ENCODE measurements at places on chromosomes 2 and 18.

GRCh38 chr2:168633200-168633599 lies 169.2 kb upstream of the NOSTRIN start:
- DNase-seq, result peak; percentile 59

DNA sequence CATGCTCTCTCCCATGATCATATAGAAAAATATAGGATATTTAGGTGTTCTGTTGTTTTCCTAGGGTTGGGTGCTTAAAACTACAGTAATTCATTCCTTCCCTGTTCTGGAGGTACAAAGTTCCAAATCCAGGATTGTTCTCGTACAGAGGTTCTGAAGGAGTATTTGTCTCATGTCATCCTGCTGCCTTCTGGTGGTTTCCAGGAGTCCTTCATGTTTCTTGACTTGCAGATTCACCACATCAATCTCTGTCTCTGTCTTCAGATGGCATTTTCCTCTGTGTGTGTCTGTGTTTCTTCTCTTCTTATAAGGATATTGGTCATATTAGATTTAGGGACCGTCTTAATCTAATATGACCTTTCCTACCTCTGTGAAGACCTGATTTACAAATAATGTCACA lies 397.9 kb downstream of the NYAP2 start:
- DNase-seq, result no peak

GRCh38 chr2:43186679-43187374 lies 39.6 kb downstream of the ZFP36L2 start:
- DNase-seq, result no peak

DNA sequence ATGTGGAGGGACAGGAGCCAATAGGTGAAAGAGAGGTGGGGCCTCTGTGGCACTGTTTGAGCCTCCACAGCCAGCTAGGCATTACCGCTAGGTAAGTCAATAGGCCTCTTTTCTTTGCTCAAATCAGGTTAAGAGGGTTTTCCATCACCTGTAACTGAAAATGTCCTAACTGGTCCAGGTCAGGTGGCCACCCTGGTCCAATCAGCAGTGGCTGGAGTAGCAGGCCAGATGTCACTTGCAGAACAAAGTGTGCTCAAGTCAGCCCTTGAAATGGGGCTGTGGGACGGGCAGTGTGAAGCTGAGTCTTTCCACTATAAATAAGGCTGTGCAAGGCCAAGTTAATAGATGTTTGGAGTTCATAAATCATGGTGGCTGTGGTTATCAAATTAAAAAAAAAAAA lies 20.9 kb downstream of the FBXO36 start:
- no peak for DNase-seq

DNA sequence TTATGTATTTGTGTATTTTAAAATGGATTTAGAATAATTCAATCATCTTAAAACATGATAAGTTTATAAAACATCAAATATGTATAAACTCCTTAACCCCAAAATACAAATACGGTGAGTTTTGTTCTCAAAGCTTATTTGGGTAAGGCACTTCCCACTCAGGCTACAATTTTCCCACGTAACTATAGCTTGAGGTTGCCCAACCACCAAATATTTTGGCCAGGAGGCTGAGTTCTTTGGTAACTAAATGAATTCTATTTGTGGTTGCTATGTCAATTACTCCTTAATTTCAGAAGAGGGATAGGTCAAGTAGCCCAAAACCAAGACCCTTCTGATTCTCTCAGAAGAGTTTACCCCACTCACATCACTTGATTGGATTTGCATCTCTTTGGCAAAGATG lies 70.4 kb downstream of the MYL12B start:
- DNase-seq, result no peak

DNA sequence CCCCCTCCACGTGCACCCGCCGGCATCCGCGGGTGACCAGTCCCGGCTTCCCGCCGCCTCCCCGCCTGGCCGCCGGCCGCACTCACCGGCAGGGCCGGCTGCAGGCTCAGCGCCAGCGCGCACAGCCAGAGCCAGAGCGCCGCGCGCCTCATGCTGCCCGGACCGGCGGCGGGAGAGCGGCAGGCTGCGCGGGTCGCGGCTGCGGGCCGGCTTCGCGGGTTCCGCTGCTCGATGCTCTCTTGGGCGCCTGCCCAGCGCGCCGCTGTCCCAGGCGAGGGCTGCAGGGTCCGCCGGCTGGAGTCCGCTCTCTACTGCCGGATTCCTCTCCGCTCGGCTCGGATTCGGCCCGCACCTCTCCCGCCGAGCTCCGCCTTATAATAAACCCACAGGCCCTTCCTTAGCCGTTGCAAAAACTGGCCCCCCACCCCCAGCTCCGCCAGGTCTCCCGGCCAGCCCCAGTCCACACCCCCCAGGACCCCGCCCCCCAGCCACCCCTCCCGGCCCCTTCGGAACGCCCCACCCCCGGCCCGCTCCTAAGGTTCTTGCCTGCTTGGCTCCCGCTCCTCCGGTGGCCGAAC lies at the start of gene SDC1:
SDC1 (minus strand) TSS at position 415 of the 578 bp plus-strand sequence; CDS start at position 152, 263 bp downstream.
- DNase-seq, result peak; percentile 58

DNA sequence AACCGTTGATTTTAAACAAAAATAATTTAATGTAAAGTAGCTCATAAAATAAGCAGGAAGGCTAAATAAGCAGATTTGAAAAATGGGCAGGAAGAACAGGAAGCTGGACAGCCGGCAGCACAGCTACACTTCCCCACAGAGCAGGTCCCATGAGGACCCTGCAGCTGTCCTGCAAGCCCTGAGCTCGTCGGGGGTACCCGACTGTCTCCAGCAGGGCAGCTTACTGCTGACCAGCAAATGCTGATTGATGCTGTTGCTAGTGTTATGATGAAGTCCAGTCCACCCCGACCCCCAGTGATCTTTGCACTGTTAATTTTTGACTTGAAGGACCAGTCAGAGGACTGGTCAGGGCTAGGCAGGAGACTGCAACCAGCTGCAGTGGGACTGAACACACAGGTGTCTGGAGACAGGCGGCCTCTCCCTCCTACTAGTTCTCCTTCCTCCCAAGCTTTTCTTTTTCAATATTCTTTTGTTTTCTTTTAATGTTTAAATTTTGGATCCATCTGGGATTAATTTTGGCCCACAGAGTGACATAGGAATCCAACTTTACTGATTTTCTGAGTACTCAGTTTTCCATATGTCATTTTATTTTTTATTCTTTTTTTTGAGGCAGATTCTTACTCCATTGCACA lies 27.7 kb downstream of the POLE4 start:
- no peak for DNase-seq

- DNase-seq, result no peak
These were observed 65.0 kb downstream of the UGGT1 start for GRCh38 chr2:128155970-128156369.

DNA sequence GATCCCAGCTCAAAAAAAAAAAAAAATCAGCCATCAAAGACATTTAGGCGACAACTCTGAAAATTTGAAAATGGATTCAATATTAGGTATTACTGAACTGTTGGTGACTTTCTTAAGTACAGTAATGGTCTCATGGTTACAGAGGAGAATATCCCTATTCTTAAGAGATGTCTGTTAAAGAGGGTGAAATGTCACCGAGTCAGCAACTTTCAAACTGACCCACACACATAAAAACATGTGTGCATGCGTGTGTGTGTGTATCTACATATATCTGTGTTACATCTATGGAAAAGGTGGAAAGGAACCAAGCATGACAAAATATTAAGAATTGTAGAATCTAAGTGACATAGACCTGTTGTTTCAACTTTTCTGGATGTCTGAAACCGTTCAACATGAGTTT lies 41.6 kb upstream of the GLI2 start:
- no peak for DNase-seq

GRCh38 chr2:234259440-234259839 lies 208.9 kb downstream of the SPP2 start:
- no peak for DNase-seq

- no peak for DNase-seq
These were observed 86.0 kb upstream of the ATG16L1 start for GRCh38 chr2:233165543-233165894.

DNA sequence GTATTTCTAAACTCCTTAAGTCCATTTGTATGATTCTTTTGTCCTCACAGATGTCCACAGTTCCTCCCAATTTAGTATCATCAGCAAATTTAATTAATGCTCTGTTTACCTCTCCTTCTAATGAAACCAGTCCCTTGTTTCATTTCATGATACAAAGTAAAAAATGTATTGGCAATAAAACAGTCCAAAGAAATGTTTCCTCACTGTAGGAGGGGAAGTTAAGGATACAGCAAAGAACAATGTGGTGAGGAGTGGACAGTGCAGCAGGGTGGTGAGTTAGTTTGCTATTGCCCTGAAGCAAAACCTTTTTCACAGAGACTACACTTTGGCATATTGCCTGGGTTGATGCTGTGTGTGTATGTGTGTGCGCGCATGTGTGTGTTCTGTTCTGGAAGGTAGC lies 401.5 kb downstream of the ARHGAP15 start:
- DNase-seq, result no peak

GRCh38 chr2:60508339-60508917 lies 45.0 kb downstream of the BCL11A start:
- no peak for DNase-seq

DNA sequence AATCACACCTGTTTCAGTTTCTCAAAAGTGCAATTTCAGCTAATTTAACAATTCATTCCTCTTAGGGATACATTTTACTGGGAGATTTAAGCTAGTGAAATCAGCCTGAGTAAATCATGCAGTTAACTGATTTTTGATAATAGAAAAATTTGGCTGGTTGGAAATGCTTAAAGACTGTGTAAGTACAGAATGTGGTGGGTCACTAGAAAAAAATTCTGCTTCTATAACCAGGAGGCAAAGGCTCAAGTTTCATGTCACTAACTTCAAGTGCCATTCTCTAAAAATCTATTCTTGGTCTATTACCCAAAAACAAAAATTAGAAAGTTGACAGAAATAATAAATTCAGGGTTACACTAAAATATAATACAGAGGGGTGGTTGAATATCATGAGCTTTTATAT lies 271.3 kb downstream of the CCDC178 start:
- no peak for DNase-seq

- no peak for DNase-seq
These were observed 60.7 kb downstream of the TET3 start for GRCh38 chr2:74045454-74045853.

DNA sequence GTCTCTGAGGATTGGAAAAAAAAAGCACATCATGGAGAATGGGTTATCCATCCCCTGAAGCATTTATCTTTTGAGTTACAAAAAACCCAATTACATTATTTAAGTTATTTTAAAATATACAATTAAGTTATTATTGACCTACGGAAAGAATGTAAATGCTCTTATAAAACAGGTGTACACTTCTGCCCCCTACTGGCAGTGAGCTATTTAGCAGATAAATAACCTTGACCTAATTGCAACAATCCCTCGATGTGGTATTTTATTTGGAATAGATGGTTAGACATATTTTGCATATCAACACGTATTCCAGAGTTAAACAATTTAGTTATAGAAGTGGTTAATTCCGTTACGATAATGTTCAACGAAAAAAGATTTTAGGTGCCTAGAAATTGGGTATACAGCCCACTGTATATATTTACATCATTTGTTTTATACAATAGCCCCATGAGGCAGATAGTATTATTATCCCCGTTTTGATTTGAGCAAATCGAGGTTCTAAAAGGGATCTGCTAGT lies 9.1 kb upstream of the DAW1 start:
- peak; percentile 45 for DNase-seq

DNA sequence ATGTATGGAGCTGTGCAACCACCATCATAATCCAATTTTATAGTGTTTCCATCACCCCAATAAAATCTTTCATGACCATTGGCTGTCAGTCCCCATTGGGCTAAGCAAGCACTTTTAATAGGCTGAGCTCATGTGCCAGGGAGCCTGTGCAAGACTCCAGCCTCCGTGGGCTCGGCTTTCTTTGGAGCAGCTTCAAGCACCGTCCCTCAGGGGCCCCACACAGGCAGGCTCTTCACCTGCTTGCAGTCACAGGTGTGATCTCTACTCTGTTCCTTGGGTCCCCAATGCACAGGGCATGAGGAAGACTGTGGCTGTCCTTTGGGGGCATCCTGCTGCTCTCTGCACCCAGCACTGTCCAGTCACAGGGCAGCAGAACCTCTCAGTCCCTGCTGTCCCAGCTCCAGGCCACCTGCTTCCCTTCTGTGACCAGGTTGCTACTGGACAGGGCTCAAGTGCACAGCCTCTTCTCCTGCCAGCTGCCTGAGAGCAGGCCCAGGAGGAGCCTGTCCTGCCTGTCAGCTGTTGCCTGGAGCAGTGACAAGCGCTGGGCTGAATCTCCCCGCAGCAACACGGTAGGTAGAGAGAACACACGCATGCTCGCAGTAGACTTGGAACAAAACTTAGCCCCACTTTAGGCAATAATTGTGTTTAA lies 40.7 kb upstream of the TMEM131 start:
- no peak for DNase-seq
